ENCODE measurements at places on chromosomes 4 and X. TPM values are rescaled to one million over a fixed set of nuclear protein-coding genes. Genes with fewer than 3 reads are reported as not detected.

GRCh38 chr4:38078590-38079421 lies 118.6 kb downstream of the PTTG2 start:
- no peak for DNase-seq
- no peak overlapping the region for H3K4me3 ChIP-seq
- H3K4me1 ChIP-seq: peaks cover 23% of the 10 kb centered on the region
- H3K36me3 ChIP-seq: peaks cover 18% of the 10 kb centered on the region
- no peaks in the 10 kb centered on the region for H3K27me3 ChIP-seq

F8A1 gene
- total RNA-seq: 40.6 TPM

LAMP2 gene
- total RNA-seq: 22.9 TPM

DNA sequence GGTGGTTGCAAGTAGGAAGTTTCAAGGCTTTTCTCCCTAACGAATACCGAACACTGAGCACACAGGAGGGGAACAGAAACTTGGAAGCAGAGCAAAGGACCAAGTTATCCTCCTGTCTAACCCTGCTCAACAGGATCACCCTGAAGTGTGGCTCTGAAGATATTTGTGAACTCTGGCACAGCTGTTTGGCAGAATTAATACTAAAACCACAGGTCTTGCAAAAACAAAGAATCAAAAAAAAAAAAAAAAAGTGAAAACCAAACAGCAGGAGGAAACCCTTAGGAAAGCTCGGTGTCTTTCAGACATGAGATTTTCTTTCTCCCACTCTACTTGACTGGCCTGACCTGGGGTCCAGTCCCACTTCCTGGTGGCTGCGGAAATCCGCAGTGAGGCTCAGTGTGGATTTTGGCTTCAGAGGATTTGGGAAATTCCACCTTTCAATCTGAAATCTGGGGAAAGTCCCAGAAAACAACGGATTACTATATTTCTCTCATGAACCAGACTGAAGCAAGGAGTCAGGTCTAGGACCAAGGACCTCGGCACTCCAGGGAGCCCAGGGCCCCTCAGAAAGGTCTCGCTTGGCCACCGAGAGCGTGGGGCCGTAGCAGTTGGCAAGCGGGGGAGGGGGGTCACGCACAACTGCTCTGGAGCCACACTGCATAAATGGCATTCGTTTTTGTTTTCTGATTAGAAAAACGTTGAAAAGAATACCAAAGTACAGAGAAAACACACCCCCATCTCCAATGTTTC lies 867 bp downstream of the TIFA start:
- peak overlapping the region; percentile 96 for H3K27ac ChIP-seq
- peak overlapping the region; percentile 94 for H3K4me3 ChIP-seq
- DNase-seq: peak; percentile 32
- peaks cover 74% of the 10 kb centered on the region for H3K4me1 ChIP-seq
- peaks cover 40% of the 10 kb centered on the region for H3K36me3 ChIP-seq
- H3K27me3 ChIP-seq: no peaks in the 10 kb centered on the region

DNA sequence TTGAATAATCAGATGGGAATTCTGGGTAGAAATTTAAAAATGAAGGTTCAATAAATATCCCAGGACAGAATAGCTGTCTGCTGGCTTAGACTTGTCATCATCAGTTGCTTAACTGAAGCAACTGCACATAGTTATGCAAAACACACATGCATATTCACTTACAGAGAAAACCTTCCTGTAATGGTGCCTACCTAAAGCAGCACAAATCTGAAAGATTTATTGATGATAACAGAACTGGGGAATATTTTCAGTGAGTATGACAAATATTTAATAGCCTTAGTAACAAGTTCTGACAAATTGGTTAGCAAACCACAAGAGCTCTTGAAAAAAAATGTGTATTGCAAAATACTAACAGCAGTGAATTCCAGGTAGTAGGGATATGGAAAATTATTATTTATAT lies 606.8 kb upstream of the BOD1L1 start:
- no peaks in the 10 kb centered on the region for H3K4me1 ChIP-seq
- H3K27me3 ChIP-seq: peaks cover 2% of the 10 kb centered on the region
- H3K4me3 ChIP-seq: no peak overlapping the region
- no peaks in the 10 kb centered on the region for H3K36me3 ChIP-seq
- DNase-seq: no peak

SRPX gene
- not detected for total RNA-seq

GRCh38 chrX:103051260-103051789 lies 12.6 kb downstream of the BEX1 start:
- H3K4me3 ChIP-seq: no peak overlapping the region
- H3K36me3 ChIP-seq: no peaks in the 10 kb centered on the region
- H3K27me3 ChIP-seq: peaks cover 8% of the 10 kb centered on the region
- no peak for DNase-seq
- H3K4me1 ChIP-seq: no peaks in the 10 kb centered on the region

CXCL1 gene
- not detected for total RNA-seq

GRCh38 chr4:73021634-73022033 lies 47.9 kb downstream of the COX18 start:
- DNase-seq: peak; percentile 8
- no peak overlapping the region for H3K4me3 ChIP-seq
- no peak overlapping the region for H3K27ac ChIP-seq
- no peaks in the 10 kb centered on the region for H3K4me1 ChIP-seq

CLGN gene
- 0.23 TPM for total RNA-seq

GRCh38 chr4:39235021-39235420 lies 52.7 kb downstream of the WDR19 start:
- peaks cover 5% of the 10 kb centered on the region for H3K36me3 ChIP-seq
- no peak overlapping the region for H3K27ac ChIP-seq
- H3K27me3 ChIP-seq: no peaks in the 10 kb centered on the region
- no peaks in the 10 kb centered on the region for H3K4me1 ChIP-seq
- no peak overlapping the region for H3K4me3 ChIP-seq

GRCh38 chr4:185956544-185956940 lies 112.4 kb upstream of the TLR3 start:
- H3K36me3 ChIP-seq: no peaks in the 10 kb centered on the region
- no peak for DNase-seq
- peaks cover 7% of the 10 kb centered on the region for H3K27me3 ChIP-seq
- H3K4me3 ChIP-seq: no peak overlapping the region
- no peak overlapping the region for H3K27ac ChIP-seq
- no peaks in the 10 kb centered on the region for H3K4me1 ChIP-seq

All from activated CD8-positive, alpha-beta T cell treated with anti-CD3 and anti-CD28 coated beads for 36 hours (primary cell).